SK-N-SH (cell line): ENCODE measurements at places on chromosomes 16 and 17.

GRCh38 chr17:67542219-67543114 is 165.4 kb downstream of the PITPNC1 start:
- no peak for DNase-seq

- no peak for DNase-seq
Observed at GRCh38 chr17:55561316-55561972, 50.2 kb upstream of the SMIM36 start.

GRCh38 chr16:56347670-56348069 is 77.7 kb downstream of the AMFR start:
- no peak for DNase-seq

DNA sequence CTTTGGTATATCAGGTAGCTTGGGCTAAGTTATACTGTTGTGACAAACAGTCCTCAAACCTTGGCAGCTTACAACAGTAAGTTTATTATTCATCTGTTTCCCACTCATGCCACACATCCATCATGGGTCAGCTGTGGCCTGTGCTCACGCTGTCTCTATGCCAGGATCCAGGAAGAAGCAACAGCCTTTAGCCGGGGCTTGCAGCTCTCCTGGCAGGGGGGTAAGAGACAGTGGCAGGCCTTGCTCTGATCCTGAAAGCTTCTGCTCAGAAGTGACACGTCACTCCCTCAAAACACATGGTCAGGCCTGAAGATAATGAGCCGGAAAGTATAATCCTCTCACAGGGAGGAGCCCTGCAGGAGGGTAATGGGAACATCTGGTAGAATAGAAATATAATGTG is 377.6 kb downstream of the CPPED1 start:
- peak; percentile 54 for DNase-seq

DNA sequence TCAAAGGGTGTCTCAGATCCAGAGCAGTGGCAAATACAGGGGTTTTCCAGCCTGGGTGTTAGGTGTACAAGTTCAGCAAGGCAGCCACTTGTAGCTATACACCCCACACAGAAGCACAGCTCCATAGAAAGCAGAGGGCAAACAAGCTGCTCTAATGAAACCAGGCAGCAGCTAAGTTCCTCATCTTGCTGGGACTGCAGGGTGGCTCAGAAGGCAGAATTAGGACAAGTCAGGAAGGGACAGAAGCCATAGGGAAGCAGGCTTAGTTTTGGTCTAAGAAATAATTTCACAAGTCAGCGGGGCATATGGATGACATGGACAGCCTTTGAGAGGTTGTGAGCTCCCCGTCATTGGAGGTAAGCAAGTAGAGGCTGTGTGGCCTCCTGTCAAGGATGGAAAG is 23.7 kb downstream of the CNGB1 start:
- DNase-seq, result no peak

GRCh38 chr17:76265624-76266243 is 586 bp downstream of the UBALD2 start:
- DNase-seq, result peak; percentile 84

- no peak for DNase-seq
Observed at GRCh38 chr17:81204578-81204977, 18.2 kb downstream of the CEP131 start.

DNA sequence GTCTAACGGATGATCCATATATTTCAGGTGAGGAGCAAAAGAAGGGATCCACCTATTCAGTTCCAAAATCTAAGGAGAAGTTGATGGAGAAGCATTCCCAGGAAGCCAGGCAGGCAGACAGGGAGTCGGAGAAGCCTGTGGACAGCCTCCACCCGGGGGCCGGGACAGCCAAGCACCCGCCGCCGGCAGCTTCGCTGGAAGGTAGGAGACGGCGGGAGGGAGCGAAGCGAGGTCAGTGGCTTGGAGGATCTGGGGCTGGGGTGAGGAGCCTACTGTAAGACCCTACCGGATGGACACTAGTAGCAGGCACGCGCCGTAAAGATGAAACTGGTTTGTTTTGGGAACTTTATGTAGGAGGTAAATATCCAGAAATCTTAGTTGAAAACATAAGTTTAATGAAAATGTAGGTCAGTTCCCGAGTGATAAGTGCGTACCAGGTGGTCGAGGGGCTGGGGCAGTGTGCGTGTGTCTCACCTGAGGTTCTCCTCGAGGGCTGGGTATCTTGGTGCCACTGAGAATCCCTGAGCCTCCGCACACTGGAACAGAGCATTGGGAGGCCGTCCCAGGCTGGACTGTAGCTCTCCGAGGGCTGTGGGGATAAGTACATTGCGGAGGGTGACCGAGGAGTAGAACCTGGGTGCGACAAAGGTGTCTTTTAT is 714 bp downstream of the SPATA33 start:
- peak; percentile 71 for DNase-seq

- no peak for DNase-seq
Observed at GRCh38 chr17:7729816-7730215, 12.3 kb downstream of the DNAH2 start.

DNA sequence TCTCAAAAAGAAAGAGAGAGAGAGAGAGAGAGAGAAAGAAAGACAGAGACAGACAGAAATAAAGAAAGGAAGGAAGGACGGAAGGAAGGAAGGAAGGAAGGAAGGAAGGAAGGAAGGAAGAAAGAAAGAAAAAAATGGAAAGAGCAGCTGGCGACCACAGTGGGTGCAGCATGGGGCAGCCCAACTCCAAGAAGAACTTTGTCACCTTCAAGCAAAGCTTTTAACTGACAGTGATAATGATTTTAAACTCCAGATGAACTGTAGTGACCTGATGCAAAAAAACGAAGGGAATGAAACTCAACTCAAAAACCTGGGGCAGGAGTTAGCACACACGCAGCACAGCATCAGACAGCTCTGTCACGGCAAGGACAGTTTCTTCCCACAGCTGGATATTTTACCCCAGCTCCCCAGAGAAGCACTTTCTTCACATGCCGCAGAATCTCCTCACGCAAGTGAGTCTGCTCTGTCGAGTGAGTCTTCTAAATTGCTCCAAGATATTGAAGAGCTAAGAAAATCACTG is 5.0 kb upstream of the ARHGAP17 start:
- DNase-seq, result no peak

GRCh38 chr16:65619606-65620005 is 497.7 kb upstream of the CDH11 start:
- DNase-seq, result no peak

- DNase-seq, result no peak
Observed at GRCh38 chr17:58605470-58605869, 86.4 kb downstream of the TEX14 start.
